ENCODE measurements at places on chromosomes 5 and 9.

DNA sequence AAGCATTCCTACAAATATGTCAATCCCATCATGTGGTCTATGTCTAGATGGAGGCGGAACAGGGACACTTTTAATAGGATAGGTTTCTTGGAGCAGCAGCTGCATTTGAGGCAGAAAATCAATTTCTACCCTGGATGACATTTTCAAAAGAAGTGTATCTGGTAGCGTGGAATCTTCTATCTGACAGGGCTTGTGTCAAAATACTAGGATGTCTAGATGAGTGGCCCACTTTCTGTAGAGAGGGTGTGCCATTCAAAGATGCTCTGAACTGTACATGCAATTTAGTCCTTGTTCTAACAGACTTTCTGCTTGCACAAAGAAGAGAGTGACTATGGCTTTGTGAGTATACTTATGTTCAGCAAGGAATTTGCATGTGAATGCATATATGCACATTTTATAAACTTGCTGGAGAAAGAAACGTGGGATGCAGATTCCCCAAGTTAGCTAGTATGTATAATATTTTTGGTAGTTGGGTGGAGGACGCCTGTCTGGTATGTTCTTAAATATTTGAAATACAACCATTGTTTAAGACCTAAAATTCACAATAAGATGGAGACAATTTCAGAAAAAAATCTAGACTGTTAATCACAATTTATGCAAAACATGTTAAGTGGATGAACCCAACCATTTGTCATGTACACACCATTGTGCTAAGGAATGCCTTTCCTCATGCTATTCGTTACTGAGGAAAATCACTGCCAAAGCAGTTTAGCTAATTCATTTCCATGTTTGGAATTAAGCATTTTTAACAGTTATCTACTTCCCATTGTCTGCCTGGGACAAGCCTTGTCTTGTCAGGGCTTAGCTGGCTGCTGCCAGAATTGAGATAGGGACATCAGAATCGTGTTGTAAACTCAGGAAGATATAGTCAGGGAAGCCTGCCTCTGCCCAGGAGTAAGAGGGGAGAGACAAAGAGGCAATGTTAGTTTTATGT lies 129.1 kb upstream of the MEF2C start:
- no peak for DNase-seq

GRCh38 chr5:97499605-97500004 lies 316.6 kb upstream of the RIOK2 start:
- no peak for DNase-seq

DNA sequence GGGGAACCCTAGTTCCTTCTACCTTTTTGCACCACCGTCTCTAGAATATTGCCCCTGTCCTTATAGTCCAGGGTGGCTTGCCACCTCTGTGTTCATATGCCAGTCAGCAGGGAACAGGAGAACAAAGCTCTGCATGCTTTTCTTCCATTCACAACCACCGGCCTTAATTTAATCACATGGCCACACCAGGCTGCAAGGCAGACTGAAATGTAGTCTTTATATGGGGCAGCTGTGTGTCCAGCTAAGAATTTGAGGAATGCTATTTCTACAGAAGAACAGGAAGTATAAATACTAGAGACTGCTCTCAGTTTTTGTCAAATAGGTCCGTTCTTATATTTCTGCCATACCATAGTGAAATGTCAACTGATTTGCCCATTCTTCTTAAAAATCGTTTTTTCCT lies 5.8 kb downstream of the C5orf22 start:
- DNase-seq: peak; percentile 29

DNA sequence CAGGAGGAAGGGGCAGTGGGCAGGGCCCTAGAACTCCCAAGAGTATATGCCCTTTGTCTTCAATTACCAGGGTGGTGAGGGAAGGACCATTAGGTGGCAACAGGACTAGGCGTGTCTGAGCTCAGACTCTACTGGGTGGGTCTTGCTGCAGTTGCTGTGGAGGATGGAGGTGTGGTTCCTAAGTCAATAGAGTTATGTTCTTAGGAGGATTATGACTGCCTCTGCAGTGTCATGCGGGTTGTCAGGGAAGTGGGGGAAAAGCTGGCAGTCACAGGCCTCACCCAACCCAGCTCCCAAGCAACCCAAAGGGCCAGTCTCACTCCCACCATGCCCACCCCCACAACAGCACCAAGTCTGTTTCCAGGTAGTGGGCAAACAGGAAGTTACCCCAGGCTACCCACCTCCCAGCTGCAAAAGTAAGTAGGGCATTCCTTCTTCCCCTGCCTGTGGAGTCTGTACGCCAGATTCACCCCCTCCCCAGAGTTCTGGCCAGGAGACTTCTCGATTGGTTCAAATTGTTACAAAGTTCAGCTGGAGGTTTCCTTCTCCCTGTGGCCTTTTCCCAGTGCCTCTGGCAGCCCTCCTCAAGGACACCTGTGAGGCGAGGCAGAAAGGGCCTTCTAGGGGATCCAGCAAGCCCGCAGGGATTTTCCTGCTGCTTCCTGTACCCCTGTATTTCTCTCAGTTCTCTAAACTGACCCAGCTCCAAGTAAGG lies 145.3 kb downstream of the HINT1 start:
- DNase-seq: no peak

GRCh38 chr5:144177548-144177947 lies 6.9 kb downstream of the KCTD16 start:
- no peak for DNase-seq

DNA sequence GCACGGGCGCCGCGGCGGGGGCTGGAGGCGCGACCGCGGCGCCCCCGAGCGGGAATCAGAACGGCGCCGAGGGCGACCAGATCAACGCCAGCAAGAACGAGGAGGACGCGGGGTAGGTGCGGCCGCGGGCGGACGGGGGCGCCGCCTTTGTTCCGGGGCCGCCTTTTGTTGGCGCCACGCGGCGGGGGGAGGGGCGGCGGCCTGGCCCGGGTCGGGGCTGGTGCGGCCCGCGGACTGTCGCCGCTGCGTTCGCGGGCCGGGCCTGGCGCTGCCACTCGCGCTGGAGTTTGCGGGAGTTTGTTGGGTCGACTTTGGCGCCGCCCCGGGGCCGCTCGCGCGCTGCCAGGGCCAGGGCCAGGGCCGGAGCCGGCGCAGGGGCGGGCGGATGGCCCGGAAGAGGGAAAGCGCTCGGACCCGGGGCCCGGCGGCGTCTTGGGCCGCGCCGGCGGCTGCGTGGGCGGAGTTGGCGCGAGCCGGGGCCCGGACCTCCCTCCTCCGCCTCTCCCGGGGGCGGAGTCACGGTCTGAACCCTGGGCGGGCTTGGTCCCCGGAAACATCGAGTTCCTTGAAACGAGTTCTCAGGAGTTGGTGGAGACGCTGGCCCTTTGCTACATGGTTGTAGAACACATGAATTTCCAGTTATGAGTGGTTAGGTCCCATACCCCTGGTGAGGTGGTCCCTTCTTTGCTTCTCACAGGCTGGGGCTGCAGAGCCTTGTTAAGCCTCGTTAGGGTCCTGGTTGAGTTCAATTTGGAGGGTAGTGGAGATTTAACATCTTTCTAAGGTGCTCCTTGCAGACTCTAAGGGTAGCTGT lies 809 bp downstream of the HNRNPAB start:
- peak; percentile 63 for DNase-seq

- DNase-seq: peak; percentile 98
Observed at GRCh38 chr5:68046445-68046844, 169.1 kb upstream of the PIK3R1 start.

DNA sequence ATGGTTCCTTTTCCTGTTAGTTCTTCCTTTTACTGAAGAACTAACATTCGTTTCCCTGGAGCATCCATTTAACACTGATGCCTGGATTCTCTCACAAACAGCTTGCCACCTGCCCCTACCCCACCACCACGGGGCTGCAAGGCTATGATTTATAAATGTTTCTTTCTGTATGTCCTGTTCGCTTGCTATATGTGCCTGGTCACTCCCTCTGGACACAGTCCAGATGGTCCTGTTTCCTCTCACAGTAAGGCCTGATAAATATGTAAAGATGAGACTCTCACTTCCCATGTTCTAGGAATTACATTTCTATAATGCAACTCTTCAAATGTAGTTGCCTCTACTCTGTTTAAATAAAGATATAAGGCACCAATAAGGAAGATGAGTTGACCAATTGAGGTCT lies 146.4 kb upstream of the SHB start:
- DNase-seq: no peak

DNA sequence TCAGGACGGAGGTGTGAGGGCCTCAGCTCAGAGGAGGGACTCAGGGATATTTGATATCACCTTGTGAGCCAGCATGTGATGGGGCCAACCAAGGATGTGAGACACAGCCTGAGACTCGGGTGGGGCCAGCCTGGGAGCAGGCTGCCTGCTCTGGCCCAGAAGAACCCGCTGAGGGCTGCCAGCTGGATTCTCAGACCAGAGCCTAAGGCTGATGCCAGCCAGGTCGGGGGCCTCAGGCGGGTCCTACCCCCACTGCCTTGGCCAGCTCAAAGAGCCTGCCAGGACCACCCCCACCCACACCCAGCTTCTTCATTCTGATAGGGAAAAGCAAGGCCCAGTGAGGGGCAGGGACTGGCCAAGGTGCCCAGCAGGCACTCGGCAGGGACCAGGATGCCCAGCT lies 20.3 kb upstream of the DUSP1 start:
- DNase-seq: no peak

DNA sequence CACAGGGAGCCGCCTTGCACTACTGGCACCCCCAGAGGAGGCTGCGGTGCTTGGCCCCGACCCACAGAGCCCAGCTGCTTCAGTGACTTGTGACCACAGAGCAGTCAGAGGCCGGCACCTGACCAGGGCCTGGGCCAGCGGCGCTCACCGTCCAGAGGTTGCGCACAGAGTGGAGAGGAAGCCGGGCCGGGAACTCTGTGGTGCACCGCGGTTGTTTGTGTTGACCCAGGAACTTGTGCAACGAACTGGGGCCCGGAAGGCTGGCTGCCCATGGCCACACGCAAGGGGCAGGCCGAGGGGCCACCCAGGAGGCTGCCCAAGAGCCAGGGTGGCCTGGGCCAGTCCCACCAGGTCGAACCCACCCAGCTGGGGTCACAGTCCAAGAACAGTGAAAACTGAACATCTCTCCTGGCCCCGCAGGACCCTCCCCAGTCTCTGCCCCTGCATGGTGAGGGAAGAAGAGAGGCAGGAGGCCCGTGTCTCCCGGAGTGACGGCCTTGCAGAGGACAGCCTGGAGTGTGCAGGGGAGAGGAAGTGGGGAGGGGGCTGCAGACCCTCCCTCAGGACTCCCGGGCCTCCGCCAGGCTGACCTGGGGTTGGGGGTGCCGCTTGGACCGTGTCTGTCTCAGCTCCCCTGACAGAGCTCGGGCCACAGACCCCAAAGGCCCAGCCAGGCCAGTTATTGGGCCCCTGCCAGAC lies 42.8 kb upstream of the EGFL7 start:
- peak; percentile 77 for DNase-seq

DNA sequence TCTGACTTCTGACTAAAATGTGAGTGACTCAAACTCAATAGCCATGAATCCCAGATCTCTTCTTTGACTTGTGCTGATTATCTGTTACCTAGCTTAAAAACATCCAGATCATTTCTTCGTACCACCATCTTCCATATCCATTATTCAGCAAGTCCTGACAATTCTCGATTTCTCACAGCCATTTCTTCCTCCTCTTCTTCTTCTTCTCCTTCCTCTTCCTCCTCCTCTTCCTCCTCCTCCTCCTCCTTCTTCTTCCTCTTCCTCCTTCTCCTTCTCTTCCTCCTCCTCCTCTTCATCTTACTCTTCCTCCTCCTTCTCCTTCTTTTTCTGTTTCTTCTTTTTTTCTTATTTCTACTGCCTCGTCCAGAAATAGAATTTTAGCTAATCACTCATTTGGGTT lies 77.0 kb upstream of the MAP1B start:
- no peak for DNase-seq

- DNase-seq: no peak
Observed at GRCh38 chr5:6193310-6193709, 185.0 kb downstream of the MED10 start.

- no peak for DNase-seq
Observed at GRCh38 chr5:67728326-67728890, 487.1 kb upstream of the PIK3R1 start.

DNA sequence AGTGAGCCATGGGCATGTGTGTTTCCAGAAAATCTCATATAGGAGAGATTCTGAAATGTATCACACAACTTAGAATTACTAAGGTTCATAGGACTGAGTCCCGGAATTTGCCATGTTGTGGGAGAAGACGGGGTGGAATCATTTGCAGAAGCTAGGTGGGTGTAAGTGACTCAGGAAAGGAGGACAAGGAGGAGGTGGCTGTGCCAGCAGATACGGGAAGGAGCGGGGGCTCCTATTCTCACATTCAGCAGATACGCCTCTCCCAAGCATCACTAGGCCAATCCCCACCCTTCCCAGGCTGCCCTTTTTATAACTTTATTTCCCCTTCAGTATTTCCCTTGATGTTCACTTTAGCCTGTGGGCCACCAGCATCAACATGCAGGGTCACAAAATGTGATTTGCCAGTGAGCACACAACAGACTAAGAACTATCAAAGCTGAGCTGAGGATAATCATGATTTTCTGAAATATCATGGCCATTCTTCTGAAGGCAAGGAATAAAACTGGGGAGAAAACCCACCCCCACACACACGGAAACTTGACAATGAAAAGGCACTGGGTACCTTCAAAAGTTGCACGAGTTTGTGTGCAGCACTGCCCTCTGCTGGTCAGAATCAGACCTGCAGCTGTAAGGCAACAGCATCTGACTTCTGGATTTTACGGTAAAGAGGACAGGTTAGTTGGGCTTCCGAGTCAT lies 133.2 kb downstream of the MTX3 start:
- peak; percentile 34 for DNase-seq

DNA sequence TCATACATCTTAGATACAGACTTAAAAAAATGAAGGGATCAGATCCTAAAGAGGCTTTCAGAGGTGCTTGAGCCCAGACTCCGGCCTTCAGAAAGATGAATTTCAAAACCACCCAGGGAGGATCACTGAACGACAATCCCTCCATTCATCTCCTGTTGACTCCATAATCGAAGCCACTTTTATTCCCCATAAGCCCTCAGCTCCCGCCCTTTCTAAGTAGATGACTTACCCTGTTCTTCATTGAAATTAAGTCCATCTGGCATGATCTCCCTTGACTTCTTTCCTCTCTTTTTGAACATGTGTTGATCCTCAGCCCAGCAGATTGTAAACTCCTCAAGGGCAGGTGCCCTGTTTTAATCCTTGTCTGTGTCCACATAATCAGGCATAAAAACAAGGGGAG lies 50.8 kb upstream of the ASTN2 start:
- DNase-seq: no peak

GRCh38 chr9:34716711-34717110 lies 6.8 kb upstream of the CCL21 start:
- DNase-seq: no peak

GRCh38 chr5:139369181-139369580 lies 13.9 kb downstream of the SLC23A1 start:
- DNase-seq: no peak

DNA sequence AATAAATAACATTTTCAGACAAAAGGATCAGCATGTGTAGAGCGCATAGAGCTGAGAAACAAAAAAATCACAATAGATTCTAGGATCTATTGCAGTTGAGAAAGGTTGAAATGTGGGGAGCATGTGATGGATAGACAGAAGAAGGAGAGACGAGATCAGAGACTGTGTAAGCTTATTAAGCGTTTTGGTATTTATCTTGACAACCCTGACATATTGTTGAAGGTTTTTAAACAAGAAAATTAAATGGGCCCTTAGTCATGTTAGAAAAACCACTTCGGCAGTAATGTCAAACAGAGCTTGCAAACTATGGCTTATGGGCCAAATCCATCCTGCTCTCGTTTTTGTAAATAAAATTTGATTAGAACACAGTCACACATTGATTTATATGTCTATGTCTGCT lies 200.5 kb upstream of the KLF4 start:
- DNase-seq: peak; percentile 60

- DNase-seq: no peak
Observed at GRCh38 chr9:78685471-78685870, 388.5 kb downstream of the PSAT1 start.

Measured in amniotic epithelial cell (primary cell).